Brain pericyte (primary cell): ENCODE measurements at places on chromosomes 1 and 21.

DNA sequence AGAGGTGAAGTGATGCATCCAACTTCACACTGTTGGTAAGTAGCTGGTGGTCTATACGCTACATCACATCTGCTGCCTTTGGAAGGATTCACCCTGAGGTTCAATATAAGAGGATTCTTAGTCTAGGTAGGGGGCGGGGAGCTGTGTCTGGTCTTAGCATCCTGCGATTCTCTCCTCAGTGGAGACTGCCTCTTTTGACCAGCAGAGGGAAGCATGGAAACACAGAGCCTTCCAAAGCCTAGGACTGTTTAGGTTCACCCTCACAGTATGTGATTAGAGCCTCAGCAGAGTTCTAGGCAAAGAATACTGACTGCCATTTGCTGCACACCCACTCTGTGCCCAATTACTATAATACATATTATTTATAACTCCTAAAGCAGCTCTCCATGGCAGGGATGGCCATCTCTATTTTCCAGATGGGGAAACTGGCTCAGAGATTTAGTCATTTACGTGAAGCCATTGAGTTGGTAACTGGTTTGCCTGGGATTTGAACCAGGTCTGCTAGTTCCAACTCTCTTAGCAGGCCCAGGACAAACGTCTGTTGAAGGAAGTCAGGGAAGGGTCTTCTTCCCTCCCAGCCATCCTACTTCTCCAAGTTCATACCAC, 28.9 kb upstream of the EFCAB14 start:
- no peak for DNase-seq

GRCh38 chr1:184037849-184038591, 492 bp upstream of the COLGALT2 start:
- DNase-seq = no peak

- no peak for DNase-seq
Observed at GRCh38 chr1:8653878-8654277, 163.6 kb downstream of the RERE start.

GRCh38 chr1:91809317-91809716, 76.6 kb downstream of the TGFBR3 start:
- DNase-seq = no peak

DNA sequence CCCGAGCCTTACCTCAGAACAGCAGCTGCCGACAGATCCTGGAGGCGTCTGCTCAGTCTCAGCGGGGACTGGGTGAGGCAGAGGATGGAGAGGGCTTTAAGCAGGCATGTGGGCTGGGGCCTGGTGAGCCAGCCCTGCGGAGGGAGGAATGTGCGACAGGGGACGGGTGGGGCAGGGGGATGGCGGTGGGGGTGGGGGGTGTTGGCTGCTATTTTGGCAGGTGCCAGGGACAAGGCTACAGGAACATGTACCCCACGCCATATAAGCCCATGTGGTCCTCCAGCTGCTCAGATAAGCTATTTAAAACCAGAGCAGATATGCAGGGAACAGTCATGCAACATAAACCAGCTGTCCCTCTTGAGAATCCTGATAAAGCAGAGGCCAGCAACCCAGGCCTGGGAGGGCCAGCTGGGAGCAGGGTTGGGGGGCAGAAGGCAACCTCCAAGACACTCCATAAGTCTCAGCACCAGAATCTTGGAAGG, at the start of gene TNNT2:
TSS of gene TNNT2 (minus strand) at position 70 of the 482 bp plus-strand sequence. CDS start 4,426 bp downstream, outside the sequence.
- DNase-seq = no peak

DNA sequence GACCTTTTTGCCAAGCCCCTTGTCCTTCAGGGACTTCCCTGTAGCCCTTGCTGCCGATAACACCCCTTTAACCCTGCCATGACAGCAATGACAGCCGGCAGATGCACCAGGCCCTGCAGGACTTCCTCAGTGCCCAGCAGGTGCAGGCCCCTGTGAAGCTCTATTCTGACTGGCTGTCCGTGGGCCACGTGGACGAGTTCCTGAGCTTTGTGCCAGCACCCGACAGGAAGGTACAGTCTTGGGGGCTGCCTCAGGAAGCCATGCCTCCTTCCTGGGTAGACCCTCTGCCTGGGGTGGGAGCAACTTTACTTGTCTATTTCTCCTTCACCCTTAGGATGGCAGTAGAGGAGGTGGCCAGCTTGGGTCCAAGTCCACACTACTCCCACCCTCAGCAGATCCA, 16.1 kb upstream of the PADI6 start:
- DNase-seq = no peak

- DNase-seq = no peak
Observed at GRCh38 chr1:213983493-213984386, 4.0 kb upstream of the PROX1 start.

- DNase-seq = no peak
Observed at GRCh38 chr1:41093826-41094225, 72.3 kb upstream of the SLFNL1 start.

DNA sequence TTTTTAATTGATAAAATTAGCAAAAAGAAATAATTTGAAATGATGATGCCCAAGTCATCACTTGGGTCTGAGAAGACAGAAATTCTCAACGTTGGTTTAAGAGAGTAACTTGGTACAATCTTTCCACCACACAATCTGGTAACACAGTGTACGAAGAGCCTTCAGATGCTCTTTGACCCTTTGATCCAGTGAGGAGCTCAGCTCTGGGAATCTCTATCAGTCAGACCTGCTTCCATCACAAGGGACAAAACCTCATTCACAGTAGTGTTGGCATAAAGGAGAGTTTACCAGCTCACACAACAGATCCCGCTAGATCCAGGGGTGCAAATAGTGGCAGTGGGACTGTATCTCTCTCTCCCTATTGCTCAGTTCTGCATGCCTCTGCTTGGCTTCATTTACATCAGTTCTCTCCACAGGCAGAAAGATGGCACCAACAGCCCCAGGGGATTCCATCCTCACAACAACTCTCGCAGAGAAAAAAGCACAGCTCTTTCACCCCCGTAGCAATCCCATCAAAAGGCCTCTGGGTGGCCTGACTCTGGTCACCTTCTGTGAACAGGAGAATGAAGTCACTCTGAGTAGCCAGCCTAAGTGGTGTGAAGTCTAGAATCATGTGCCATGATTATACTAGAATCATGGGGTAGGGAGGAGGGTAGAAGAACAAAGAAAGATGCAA, 119.7 kb downstream of the ZNF281 start:
- DNase-seq = no peak

GRCh38 chr1:113617438-113618141, 141.7 kb downstream of the PHTF1 start:
- no peak for DNase-seq

GRCh38 chr1:7013833-7014639, 228.8 kb downstream of the CAMTA1 start:
- DNase-seq = no peak

GRCh38 chr21:22191581-22191980, 1193.4 kb downstream of the NCAM2 start:
- DNase-seq = no peak

- DNase-seq = no peak
Observed at GRCh38 chr1:109509176-109510134, at the start of gene AMIGO1. AMIGO1 (minus strand) TSS chr1:109509727; CDS start chr1:109508912, 815 bp downstream.

GRCh38 chr1:43874716-43875115, 58.9 kb upstream of the ARTN start:
- no peak for DNase-seq

DNA sequence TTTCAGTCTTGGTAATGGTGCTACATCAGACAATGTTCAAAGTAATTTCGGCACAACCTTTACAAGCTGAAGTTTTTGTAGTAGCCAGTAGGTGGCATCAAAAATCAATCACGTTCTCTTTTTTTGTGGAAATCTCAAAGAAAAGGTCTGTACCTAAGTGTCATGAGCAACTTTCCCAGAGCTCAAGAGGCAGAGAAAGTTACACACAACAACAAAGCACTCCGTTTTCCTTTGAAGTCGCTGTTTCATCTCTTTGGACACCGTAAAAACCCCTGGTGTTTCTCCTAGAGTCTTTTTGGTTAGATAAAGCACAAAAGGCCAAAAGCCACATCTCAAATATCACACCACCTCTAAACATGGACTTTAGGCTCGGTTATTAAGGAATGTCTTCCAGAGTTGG, 131.6 kb downstream of the LHX8 start:
- no peak for DNase-seq

DNA sequence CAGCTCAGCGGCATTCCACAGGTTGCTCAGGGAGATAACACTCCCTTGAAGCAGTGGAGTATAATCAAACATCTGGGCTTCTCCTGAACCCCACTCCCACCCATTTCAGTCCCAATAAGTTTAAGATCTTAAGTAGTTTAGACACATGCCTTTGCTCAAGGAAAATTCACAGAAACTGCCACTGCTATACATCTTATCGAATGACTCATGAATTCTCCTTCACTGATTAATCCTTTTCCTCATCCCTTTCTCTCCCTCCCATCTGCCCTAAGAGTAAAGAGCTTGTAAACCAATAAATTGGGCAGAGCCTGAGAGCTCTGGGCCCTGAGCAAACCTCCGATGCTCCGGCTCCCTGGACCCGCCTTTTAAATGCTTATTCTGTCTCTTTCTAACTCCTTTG, 10.2 kb downstream of the VN1R5 start:
- DNase-seq = no peak

GRCh38 chr1:101144671-101145448, 92.0 kb upstream of the S1PR1 start:
- DNase-seq = no peak

DNA sequence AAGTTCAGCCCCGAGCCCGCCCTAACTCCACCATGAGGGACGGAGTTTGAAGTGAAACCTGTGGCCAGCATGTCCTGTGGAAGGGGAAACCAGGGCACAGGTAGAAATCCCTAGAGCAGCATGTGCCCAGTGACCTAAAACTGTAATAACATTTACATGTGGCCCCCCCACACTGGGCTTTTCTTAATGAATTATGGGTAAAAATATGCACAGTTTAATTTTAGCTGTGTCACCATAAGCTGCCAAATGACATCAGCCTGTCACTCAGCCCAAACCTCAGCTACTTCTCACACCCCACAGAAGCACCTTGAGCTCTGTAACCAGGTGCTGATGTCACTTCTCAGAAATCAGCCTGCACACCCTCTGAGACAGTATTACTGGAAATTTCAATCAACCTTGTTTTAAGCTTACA, 50.0 kb upstream of the SLC19A1 start:
- no peak for DNase-seq

GRCh38 chr21:16372586-16372985, 642.8 kb downstream of the USP25 start:
- DNase-seq = no peak

DNA sequence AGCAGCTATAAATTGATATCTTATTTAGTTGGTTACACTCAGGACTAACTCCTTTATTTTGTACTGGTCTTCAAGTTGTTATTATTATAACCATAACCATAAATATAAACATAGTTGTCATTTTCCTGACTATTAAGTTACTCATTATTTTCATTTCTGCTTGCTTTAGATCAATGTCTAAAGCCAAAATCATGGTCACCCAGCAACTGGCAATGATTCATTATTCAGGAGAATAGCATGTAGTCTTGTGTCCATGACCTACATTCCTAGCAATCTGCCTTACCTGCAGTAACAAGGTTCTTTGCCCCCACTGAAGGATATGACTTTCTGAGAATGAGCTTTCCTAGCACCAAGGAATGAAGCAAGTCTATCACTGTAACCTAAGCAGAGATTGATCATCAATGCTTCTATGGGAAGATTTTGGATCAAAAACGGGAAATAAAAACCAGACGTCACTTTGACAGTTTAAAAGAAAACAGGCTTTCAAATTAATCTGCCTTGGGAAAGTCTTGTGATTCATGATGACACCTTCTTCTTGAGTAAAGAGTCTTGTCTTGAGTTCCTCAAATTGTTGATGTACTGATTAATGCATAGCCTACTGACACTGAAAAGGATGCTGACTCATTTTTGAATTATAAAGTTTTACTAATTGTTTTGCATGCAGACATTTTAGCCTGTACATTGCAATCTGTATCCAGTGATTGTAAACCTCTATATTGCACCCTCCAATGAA, 203.3 kb upstream of the IVNS1ABP start:
- no peak for DNase-seq

DNA sequence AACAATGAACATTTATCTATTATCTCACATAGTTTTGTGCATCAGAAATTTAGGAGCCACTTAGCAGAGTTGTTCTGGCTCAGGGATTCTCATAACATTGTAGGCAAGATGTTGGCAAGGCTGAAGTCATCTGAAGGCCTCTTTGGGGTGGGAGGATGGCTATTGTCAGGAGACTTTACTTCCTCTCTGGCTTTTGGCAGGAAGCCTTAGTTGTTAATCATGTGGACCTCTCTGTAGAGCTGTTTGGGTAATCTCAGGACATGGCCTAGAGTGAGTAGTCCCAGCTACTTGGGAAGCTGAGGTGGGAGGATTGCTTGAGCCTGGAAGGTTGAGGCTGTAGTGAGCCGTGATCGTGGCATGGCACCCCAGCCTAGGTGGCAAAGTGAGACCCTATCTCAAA, 40.2 kb downstream of the RASAL2 start:
- no peak for DNase-seq

GRCh38 chr1:44249543-44249942, 36.3 kb downstream of the DMAP1 start:
- no peak for DNase-seq

DNA sequence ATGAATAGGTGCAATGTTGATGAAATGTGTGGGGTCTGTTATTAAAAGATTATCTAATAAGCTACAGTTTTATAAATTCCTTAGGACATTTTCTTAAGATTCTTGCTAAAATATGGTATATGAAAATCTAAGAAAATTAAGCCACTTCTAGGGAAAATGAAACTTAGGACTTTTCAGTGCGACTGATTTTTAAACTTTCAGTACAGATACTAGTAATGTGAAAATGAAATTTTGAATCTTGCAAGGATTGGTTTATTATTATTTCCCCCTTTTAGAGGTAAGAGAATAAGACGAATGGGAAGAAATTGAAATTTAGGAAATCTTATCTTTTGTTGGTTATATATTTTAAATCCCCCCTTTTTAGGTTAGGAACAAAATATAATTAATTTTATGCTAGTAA, 16.4 kb downstream of the CAPZA1 start:
- DNase-seq = no peak
